Stimulated activated CD4-positive, alpha-beta T cell treated with anti-CD3 and anti-CD28 coated beads, TNF-alpha, amount 100 ng/mL, for 24 hours (primary cell): ENCODE measurements at places on chromosomes 13 and 19.

GRCh38 chr13:27283906-27284493 is 13.4 kb downstream of the RASL11A start:
- DNase-seq: no peak

DNA sequence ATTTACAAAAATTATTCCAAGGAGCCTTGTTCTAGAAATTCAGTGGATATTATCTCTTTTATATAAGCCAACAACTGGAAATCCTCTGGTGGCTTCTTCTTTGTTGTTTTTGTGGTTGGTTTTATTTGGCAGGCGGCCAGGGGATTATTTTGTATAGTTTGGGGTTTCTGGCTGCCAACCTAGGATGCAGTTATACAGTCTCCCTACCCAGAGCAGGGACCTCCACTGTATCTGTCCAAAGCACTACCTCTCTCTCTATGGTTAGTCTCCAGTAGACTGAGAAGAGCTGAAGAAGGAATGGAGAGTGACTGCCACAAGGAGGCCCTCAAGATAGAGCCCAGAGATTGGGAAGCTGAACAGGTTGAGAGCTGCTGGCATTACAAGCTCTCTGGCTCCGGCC is 80.2 kb downstream of the ZAR1L start:
- no peak for DNase-seq

GRCh38 chr19:55067869-55068268 is 4.9 kb upstream of the RDH13 start:
- no peak for DNase-seq

DNA sequence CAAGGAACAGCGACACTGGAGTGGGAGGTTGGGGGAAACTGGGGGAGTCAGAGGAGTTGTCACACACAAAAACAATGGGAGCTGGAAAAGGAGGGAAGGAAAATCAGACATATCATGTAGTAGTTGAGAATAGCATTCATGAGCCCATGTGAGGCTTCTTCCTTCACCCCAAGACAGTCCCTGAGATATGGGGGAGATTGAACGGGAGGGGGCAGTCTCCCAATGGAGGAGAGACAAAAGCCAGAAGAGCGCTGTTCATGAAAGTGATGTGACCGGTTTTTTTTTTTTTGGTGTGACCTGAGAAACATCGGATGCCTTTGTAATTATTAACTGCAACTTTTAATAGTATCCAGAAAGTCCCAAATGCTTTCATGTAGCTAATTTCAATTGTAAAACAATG is 631.8 kb upstream of the KLF12 start:
- no peak for DNase-seq

- DNase-seq: no peak
Measured at GRCh38 chr13:76871432-76871831, 14.8 kb downstream of the KCTD12 start.
